Stimulated activated CD4-positive, alpha-beta T cell treated with anti-CD3 and anti-CD28 coated beads, Interleukin-12 subunit alpha, Interleukin-12 subunit beta, amount 100 ng/mL, for 24 hours (primary cell): ENCODE measurements at places on chromosomes 13 and 19.
A peak's percentile ranks its signal among the peaks of the same experiment; 100 is the strongest.

DNA sequence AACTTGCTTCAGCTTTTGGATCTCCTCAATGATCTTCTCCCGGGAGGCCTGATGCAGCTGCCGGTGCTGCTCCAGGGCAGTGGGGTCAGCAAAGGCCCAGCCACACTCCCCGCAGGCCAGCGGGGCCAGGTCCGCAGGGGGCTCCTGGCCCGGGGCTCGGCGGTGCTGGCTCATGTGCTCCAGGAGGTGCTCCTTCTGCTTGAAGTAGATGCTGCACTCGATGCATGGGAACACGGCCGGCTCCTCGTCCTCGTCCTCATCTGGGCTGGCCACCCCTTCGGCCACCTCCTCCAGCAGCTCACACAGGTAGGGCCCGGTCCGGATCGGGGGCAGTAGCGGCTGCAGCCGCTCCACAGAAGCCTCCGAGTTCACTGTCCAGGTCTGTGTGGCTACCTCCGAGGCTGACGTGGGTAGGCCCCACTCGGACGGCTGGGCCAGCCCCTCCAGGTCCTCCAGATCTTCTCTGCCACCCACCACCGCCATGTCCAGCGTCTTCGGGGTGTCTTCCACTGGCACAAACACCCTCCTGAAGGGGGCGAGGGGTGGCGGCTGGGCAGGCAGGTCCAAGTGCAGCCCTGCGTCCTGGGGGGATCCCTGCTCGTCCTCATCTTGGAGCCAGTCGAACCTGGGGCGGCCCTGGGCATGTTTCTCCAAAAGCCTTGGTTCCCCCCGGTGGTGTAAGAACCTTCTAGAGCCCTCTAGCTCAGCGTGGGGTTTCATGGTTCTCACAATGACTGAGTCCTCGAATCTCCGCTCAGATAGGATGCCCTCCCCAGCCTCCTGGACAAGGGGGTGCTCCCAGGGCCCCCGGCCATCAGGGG lies 9.7 kb downstream of the WIZ start:
- no peak for DNase-seq

GRCh38 chr13:66338542-66338941 lies 891.6 kb downstream of the PCDH9 start:
- no peak for DNase-seq

GRCh38 chr19:27865927-27866777 lies 1346.8 kb downstream of the UQCRFS1 start:
- no peak for DNase-seq

- DNase-seq = no peak
Observed at GRCh38 chr13:68984688-68985319, 1122.8 kb upstream of the ATXN8OS start.

DNA sequence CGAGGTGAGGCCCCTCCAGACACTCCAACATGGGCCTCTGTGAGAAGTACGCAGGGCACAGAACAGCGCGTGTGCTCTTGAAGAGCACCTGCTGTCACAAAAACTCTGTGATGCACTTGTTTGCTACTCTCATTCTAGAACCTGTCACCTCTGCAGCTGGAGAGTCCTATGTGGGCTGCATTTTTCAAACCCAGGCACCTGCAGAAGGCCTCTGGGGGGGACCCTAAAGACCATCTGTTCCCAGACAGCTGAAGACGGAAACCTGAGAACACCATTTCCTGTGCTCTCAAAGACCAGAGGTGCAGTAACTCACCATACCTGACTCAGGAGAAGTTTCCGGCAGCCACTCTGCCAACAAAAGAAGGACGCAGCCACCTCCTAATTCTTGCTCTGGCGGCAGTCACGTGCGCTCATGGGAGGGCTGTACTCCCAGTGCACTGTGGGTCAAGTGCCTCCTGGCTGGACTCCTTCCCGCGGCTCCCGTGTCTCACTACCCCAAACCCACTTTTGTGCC lies 28.1 kb downstream of the RANBP3 start:
- DNase-seq = no peak

- no peak for DNase-seq
Observed at GRCh38 chr13:21723807-21724505, 53.1 kb downstream of the FGF9 start.

- DNase-seq = no peak
Observed at GRCh38 chr19:23402388-23402787, 7.1 kb upstream of the ZNF91 start.

GRCh38 chr13:102586615-102587014 lies 10.2 kb upstream of the TPP2 start:
- no peak for DNase-seq

DNA sequence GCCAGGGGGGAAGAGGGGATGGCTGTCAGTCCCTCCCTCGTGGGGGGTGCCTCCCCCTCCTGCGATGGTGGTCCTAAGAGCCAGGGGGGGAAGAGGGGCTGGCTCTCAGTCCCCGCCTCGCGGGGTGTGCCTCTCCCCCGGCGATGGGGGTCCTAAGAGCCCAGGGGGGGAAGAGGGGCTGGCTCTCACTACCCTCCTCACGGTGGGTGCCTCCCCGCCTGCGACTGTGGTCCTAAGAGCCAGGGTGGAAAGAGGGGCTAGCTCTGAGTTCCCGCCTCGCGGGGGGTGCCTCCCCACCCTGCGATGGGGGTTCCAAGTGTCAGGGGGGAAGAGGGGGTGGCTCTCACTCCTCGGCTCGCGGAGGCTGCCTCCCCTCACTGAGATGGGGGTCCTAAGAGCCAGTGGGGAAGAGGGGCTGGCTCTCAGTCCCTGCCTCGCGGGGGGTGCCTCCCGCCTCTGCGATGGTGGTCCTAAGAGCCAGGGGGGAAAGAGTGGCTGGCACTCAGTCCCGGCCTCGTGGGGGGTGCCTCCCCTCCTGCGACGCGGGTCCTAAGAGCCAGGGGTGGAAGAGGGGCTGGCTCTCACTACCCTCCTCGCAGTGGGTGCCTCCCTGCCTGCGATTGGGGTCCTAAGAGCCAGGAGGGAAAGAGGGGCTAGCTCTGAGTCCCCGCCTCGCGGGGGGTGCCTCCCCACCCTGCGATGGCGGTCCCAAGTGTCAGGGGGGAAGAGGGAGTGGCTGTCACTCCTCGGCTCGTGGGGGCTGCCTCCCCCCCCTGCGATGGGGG lies 2325.6 kb upstream of the PCDH20 start:
- no peak for DNase-seq

DNA sequence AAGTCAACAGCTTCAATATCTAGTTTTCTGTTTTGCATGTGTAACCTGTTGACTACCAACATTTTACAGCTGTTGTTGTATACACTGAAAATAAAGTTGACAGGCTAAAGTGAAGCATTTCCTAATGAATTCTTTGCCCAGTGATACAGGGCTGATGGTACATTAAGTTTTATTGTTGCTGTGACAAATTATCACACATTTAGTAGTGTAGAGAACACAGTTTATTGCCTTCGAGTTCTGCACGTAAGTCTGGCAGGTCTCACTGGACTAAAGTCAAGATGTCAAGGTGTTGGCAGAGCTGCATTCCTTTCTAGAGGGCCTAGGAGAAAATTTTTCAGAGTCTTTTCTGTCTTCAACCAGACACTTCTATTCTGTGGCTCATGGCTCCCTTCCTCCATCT lies 184.2 kb downstream of the SLITRK6 start:
- DNase-seq = no peak

- DNase-seq = no peak
Observed at GRCh38 chr13:25394402-25395060, 22.8 kb downstream of the ATP8A2 start.

GRCh38 chr13:24178847-24179485 lies 18.4 kb downstream of the SPATA13 start:
- DNase-seq = no peak

DNA sequence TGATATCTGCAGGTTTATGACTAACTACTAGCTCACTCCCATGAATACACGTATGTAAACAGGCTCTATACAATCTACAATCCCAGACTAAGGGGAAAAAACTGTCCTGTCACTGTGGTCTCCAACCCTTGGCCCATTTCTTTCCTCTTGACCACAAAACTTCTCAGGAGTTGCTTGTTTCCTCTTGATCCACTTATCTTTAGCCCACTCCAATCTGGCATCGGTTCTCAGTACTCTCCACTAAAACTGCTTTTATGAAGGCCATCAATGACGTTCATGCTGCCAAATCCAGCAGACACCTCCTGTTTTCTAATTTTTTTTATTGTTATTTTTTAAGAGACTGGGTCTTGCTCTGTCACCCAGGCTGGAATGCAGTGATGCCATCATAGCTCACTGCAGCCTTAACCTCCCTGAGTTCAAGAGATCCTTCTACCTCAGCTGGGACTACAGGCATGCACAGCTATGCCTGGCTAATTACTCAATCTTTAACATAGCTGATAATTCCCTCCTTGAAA lies 31.9 kb upstream of the USPL1 start:
- DNase-seq = no peak

GRCh38 chr19:49436381-49437017 lies 4.8 kb downstream of the SLC17A7 start:
- peak; percentile 26 for DNase-seq

- no peak for DNase-seq
Observed at GRCh38 chr13:25727250-25727649, 324.6 kb downstream of the SHISA2 start.

DNA sequence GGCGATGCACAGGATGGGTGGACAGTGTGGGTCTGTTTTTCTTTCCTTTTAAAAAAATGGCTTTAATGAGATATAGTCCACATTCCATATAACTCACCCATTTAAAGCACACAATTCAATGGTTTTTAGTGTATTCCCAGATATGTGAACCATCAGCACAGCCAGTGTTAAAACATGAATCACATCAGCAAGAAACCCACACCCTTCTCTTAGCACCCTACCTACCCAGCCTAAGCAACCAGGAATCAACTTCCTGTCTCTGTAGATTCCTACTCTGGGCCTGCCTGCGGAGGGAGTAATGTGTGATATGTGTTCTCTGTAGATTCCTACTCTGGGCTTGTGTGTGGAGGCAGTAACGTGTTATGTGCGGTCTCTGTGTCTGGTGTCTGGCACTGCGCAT lies 11.9 kb downstream of the TMEM255B start:
- DNase-seq = no peak

DNA sequence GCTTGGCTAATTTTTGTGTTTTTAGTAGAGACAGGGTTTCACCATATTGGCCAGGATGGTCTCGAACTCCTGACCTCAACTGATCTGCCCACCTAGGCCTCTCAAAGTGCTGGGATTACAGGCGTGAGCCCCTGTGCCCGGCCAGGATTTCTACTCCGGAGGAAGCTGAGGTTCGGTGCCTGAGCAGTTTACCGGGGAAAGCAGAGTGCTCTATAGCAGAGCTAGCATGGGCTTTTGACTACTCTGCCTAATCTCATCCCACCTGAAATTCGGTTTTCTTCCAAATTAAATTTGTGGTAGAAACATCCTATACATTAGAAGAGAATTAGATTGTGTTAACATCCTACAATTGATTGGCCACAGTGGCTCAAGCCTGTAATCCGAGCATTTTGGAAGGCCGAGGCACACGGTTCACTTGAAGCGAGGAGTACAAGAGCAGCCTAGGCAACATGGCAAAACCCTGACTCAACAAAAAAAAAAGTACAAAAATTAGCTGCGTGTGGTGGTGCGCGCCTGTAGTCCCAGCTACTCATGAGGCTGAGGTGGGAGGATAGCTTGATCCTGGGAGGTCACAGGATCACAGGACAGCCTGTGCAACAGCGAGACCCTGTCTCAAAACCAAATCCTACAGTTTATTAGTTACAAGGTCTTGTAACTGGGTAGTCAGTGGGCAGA lies 1.6 kb downstream of the RPL13A start:
- no peak for DNase-seq

GRCh38 chr19:7083076-7083956 lies 13.8 kb downstream of the ZNF557 start:
- DNase-seq = no peak

DNA sequence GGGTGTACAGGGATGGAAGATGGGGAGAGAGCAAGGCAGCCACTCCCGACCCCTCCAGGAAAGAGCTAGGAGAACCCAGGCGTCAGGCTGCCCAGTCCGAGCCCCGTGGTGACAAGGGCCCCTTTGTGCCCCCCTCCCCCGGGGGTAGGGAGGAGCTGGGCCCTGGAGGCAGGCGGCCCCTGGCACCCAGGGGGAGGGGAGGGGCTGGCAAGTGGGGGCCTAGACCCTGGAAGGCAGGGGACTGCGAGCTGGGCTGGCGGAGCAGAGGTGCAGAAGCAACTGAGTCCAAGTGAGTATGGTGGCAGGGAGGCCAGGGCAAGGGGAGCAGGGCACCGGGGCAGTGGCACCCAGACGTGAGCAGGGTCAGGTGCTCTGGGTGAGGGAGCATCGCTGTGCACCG lies at the start of gene MAG:
Gene MAG, plus strand, starts transcription at position 246 of the 400 bp plus-strand sequence. CDS start 3,248 bp downstream, outside the sequence.
- no peak for DNase-seq

DNA sequence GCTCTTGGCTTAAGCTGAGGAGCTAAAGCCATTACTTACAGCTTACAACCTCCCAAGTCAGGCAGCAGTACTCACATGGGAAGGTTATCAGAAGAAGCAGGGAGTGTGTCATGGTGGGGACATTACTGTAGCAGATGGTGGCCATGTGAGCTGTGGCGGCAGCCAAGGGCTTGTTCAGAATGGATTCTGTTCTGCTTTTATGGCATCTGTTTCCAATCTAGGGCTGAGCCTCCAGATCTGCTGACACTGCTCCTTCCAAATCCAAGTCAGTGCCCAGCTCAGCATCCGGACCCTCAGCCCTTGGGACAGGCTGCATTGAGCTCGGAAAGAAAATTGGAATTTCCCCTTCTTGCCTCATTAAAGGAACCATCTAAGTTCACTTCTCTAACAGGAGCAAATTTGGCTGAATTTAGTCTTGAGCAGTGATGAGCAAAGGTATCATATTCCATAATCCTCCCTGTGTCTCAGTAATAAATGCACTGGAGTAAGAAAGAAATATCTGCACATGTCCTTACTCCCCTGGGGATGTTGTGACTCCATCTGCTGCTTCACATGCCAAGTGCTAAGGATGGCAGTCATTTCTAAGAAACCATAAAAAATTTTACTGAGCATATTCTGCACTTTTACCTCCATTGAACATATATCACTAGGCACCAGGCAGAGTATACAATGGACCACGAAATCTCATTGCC lies 73.9 kb downstream of the KCTD12 start:
- no peak for DNase-seq

DNA sequence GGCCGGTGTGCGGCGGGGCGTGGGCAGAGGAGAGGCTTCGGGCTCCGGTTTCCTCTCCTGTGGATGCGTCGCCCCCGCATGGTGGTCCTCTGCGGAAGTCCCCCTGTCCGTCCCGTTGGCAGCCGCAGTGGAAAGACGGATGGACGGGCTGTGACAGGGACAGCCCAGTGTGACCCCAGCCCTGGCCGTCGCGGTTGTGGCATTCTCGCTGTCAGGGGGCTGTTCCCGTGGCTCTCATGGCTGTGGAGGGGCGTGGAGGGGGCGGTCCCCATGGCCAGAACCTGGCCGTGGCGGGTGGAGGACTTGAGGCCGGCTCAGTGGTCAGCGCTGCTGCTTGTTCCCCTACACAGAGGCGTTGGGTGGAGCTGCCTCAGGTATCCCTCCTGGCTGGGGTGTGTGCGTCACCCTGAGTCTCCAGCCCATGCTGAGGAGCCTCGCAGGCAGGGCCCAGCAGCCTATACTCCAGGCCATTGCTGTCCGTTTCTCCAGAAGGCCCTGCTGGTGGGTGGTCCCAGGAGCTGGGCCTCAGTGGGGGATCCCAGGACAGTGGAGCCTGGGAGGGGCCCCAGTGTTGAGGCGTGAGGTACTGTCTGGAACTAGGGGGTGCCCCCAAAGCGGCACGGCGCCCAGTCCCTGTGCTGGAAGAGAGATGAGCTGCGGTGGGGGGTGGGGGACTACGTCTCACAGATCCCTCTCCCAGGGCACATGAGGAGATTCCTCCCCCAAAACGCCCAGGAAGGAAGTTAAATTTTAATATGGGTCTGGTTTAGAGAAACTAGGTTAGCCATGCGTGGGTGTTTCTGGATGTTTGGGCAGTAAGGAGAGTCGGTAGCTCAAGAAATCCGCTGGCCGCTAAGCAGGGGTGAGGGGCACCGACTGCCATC lies 20.3 kb downstream of the CSNK1G2 start:
- DNase-seq = no peak

GRCh38 chr19:11223200-11223599 lies 16.2 kb upstream of the ANGPTL8 start:
- DNase-seq = no peak

- no peak for DNase-seq
Observed at GRCh38 chr19:2810141-2811091, 9.3 kb upstream of the ZNF554 start.
